ENCODE measurements at places on chromosomes 1 and 21. TPM values are rescaled to one million over a fixed set of nuclear protein-coding genes. Genes with fewer than 3 reads are reported as not detected.

GRCh38 chr1:198529414-198529813 is 11.1 kb downstream of the ATP6V1G3 start:
- DNase-seq, result no peak

DNA sequence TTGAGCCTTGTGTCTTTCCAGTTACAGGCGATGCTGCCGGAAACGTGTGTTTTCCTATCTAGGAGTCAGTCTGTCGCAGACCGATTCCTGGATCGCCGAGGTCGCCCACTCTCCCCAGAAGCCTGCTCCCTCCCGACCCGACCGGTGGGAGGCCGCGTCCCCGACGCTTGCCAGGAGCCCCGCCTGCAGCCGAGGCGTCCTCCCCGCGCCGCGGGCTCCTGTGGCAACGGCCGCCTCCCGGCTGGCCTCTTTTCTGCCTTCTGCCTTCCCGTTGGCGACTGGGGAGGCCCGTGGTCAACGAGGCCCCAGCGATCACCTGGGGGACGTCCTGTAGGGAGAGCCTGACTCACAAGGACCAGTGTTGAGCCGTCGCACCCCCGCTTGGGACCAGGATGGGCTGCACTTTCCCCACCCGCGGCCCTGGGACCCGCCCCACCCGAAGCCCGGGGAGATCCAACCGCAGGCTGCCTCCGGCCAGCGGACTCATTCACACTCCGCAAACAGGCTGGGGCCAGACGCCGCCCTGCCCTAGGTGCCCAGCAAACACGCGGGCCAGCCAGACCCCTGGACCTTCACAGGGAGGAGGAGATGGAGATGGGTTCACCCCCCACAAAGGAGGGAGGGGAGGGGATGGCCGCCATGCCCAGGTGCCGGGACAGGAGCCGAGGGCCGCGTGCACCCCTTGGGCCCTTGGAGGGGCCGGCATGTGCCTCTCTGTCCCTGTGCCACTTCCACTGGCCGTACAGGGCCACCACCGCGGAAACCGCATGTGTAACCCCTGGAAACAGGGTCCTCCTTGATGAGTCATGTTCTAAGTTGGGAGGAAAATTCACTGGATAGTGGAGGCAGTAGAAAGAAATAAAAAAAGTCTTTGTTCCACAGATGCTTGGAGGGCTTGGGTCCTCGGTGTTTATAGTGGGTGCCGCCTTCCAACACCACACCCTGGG is 7.2 kb upstream of the COL6A1 start:
- DNase-seq, result peak; percentile 80

Gene LCE1F
- total RNA-seq, result not detected

DNA sequence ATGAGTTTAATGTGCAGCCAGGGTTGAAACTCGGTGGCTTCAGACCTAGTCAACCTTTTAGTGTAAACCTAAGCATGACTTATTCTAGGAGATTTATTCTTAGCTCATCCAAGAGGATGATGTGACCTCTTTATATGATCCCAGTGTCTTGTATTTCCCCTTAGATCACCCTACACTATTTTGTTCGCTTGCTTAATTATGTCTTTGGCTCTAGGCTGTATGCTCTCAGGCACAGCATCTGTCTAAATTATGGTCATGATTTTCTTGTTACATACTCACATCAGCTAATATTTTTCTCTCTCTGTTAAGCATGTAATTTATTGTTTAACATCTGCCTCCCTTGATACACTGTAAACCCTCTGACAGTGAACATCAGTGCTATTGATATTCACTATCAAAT is 19.1 kb downstream of the COL11A1 start:
- DNase-seq, result no peak

- no peak for DNase-seq
Measured at GRCh38 chr1:193321242-193321840, 134.9 kb upstream of the B3GALT2 start.

- no peak for DNase-seq
Measured at GRCh38 chr1:90405726-90406125, 311.4 kb downstream of the BARHL2 start.

GRCh38 chr1:178220094-178220493 is 126.2 kb downstream of the RASAL2 start:
- DNase-seq, result no peak

Gene MYOCOS
- total RNA-seq, result not detected

GRCh38 chr1:116273042-116273783 is 99.8 kb upstream of the ATP1A1 start:
- DNase-seq, result no peak

- DNase-seq, result no peak
Measured at GRCh38 chr1:36115931-36116330, 9.1 kb downstream of the COL8A2 start.

GRCh38 chr1:29365906-29366670 is 129.8 kb downstream of the PTPRU start:
- no peak for DNase-seq

Gene HES2
- total RNA-seq, result not detected

DNA sequence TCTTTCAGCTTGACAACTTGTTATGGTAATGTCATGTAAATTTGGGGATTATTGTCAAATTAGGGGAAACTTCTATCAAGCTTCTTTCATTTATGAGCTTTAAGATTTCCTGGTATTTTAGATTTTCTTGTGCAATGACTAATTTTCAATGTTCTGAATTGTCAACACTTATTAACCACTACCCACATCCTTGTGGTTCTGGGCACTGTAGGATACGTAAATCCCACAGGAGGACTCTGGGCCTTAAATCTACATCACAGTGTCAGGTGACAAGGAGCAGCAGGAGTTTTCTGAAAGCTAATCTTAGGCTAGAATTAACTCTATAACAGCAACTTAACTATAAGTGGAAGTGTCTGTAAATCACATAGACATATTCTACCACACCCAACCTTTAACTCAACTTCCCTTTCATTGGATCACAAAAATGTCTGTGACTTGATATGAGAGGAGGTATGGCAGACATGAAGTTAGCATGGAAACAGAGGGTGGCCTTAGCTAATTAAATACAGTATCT is 397.7 kb downstream of the HLX start:
- no peak for DNase-seq

Gene TMEM240
- 7.1 TPM for total RNA-seq

Gene FNDC7
- total RNA-seq, result not detected

Gene CR2
- 0.27 TPM for total RNA-seq

DNA sequence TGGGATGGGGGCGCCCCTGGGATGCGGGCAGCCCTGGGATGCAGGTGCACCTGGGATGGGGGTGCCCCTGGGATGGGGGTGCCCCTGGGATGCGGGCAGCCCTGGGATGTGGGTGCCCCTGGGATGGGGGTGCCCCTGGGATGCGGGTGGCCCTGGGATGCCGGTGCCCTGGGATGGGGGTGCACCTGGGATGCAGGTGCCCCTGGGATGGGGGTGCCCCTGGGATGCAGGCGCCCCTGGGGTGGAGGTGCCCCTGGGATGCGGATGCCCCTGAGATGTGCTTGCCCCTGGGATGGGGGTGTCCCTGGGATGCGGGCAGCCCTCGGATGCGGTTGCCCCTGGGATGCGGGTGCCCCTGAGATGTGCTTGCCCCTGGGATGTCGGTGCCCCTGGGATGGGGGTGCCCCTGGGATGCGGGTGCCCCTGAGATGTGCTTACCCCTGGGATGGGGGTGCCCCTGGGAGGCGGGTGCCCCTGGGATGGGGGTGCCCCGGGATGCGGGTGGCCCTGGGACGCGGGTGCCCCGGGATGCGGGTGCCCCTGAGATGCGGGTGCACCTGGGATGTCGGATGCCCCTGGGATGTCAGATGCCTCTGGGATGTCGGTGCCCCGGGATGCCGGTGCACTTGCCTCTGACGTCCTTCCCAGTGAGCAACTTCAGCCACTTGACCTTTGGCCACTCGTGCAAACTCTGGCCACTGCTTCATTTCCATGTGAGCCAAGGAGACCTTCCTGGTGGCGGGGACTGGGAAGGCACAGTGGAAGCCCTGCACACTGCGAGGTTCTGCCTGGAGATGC is 37.3 kb upstream of the SLC19A1 start:
- DNase-seq, result peak; percentile 34

- no peak for DNase-seq
Measured at GRCh38 chr1:205122489-205122882, 708 bp upstream of the RBBP5 start.

Gene PRDM16
- total RNA-seq, result 31.3 TPM

GRCh38 chr1:46461809-46462448 is 27.7 kb upstream of the DMBX1 start:
- DNase-seq, result no peak

GRCh38 chr1:78688697-78689096 is 39.1 kb downstream of the IFI44 start:
- no peak for DNase-seq

DNA sequence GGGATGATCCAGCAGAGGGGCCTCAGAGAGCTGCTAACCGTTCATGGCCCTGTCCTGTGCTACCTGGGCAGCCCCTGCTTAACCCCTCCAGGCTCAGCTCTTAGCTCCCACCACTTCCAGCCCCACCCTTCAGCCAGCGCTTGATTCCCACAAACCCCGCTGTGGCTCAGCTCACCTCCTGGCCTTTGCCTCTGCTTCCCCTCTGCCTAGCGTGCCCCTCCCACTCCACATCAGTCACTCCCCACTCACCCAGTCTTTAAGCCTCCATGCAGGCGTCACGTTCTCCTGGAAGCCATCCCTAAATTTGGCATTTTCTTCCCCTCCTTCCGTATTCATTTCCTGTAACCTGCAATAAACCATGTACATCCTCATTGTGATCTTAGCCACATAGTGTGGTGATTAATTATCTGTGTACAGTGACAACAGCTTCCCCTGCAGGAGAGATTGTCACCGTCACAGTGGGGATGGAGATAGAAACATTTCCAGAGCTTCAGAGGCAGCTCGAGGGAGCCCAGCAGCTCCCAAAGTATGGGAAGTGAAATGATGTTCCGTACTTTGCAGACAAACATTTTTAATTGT is 65.5 kb downstream of the EPHB2 start:
- DNase-seq, result no peak

- no peak for DNase-seq
Measured at GRCh38 chr1:39130325-39130724, 74.2 kb upstream of the MACF1 start.

DNA sequence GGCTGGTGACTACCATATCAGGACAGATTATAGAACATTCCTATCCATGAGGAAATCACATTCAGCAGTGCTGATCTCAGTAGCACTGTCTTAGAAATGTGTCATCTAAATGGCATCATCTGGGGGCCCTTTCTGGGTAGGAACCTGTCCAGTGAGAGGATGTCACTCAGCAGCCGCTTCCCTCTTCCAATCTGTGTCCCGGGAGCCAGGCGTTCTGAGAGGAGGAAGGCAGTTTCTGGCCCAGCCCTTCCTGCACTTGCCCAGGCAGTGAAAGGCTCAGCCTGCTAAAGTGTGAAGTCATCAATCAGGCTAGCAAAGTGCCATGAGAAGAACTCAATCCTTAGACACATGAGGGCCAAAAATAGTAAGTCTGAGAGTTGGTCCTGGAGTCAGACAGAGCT is 25.6 kb downstream of the RAB4A start:
- no peak for DNase-seq

GRCh38 chr1:213986020-213986924 is 1.5 kb upstream of the PROX1 start:
- DNase-seq, result no peak

GRCh38 chr1:16615253-16616252 is 2.2 kb upstream of the NBPF1 start:
- DNase-seq, result peak; percentile 58

Gene ETV3L
- total RNA-seq, result not detected

Gene TMEM9
- total RNA-seq, result 42.9 TPM

DNA sequence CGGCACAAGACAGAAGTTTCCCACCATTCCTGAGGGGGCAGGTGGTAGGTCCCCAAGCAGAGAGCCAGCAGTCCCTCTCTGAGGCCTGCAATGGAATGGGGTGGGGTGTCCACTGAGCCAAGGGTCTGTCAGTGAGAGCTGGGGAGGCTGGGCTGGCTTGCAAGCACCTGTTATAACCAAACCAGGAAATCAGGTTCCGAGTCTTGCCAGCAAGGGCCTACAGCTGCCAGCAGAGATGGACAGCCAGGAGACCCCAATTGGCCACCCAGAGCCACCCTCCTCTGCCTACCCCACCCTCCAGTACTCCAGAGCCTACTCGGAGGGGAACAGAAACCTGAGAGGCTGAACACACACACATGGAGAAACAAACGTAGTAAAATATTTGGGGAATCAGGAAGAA is 32.2 kb downstream of the PSEN2 start:
- DNase-seq, result no peak

Gene WNT9A
- total RNA-seq, result 11.4 TPM

Gene FLG2
- not detected for total RNA-seq

GRCh38 chr1:155834296-155834926 is 22.6 kb downstream of the GON4L start:
- DNase-seq, result no peak

GRCh38 chr1:191831572-191831971 is 326.7 kb upstream of the RGS18 start:
- no peak for DNase-seq

DNA sequence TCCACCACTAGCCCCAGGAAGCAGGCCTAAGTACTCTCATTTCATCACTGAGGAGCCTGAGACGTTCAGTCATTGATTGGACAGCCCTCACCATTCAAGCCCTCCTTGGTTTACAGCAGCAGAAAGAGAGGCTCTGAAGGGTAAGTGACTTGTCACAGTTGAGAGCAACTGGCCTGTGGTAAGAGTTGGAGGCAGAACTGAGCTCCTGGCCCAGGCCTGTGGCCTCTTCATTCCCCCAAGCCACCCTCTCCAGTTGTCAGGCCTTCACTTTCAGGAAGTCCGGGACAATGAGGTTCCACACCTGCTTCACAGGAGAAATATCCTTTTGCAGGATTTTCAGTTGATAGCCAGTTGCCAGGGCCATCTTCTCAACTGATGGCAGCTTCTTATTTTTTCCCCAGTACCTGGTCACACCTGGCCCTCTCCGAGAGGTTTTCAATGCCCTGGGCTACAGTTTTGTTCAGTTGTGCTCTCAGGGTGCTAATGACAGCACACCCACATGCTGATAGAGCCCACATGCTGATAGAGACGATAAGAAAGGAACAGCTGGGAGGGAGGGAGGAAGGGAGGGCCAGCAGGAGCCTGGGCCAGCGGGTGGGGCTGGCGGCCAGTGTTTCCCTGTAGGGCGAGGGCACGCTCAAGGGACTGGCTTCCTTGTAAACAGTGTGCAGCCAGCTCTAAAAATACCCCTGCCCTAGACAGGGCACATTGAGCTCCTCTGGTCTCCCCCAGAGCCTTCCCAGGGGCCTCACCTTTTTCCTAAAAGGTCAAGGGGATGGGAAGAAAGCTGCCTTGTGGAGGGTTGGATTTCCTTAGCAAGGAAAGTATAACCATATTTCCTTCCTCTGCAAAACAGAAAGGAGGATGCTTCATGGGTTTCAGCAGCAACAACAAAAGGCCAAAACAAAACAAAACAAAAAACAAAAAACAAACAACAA is 112.7 kb upstream of the JUN start:
- peak; percentile 64 for DNase-seq

DNA sequence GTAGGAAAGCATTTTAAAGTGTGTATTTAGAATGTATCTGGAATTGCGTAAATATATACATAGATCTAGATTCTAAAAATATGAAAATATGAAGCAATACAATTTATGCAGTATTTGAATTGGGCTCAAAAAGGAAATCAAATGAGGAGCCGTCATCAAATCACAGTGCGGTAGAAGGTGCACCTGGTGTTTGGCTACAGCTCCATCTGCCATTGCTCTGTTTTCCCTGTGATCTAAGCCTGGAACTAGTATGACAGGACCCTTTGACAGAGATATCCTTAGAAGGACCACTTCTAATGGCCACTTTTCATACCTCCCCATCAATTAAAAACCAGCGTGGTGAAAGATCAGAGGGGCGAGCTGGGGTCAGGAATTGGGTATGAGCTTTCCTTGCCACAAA is 202.6 kb downstream of the NFIA start:
- no peak for DNase-seq

Gene RHD
- 0.27 TPM for total RNA-seq

Gene STPG1
- total RNA-seq, result 6.2 TPM
